ENCODE measurements at places on chromosomes 11 and 22.

- DNase-seq: no peak
Measured at GRCh38 chr11:43986881-43987280, 44.4 kb downstream of the C11orf96 start.

DNA sequence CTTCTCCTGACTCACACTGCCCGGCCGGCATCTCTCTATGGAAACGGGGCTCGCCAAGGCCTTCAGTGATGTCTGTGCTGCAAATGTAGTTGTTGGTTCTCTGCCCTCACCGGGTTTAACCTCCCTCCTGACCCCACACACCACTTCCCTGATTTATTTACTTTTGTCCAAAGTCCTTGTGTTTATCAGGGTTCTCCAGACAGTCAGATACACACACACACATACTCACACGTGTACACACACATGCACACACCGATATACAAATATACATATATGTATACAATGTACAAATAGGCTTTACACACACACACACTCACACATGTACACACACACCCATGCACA is 647.0 kb downstream of the BRD1 start:
- DNase-seq: no peak

DNA sequence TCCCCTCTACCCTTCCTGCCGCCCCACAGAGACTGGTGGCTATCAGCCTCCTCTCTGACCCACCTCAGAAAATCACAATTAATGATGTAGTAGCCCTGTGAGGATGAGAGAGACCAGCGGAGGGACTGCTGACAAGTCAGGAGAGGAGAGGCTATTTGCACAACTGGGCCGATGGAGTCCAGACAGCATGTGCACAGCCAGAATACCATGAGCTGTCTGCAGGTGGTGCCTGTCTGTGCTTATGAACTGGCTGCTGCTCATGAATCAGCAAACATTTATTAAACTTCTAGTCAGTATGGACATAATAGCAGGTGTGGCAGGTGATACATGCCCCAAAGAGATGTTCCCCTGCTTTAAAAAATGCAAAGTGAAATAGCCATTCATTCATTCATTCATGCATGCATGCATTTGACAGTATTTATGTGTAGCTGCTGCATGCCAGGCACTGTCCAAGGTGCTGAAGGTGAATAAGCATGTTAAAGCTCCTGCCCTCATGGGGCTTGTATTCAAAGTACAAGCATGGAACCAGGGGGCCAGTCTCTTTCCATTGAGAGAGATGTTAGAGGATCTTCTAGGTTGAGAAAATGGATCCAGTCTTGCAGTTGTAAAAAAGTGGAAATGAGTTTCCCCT is 141.3 kb downstream of the GRIK4 start:
- no peak for DNase-seq

DNA sequence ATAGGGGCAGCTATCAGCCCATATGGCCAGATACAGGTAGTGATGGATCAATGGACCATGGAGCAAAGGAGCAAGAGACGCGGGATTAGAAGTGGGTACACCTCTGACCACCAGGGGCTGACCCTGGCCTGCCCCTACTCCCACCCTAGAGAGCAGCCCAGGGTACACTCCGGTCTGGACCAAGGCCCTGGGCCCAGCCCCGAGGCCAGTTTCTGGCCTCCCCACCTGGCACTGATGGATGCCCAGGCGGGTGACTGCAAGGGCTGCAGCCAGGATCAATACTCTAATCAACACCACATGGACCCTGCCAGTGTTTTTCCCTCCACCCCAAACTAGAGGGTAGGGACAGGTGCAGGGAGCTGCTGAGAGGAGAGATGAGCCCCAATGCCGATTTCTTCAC is 74.1 kb upstream of the NECTIN1 start:
- no peak for DNase-seq

DNA sequence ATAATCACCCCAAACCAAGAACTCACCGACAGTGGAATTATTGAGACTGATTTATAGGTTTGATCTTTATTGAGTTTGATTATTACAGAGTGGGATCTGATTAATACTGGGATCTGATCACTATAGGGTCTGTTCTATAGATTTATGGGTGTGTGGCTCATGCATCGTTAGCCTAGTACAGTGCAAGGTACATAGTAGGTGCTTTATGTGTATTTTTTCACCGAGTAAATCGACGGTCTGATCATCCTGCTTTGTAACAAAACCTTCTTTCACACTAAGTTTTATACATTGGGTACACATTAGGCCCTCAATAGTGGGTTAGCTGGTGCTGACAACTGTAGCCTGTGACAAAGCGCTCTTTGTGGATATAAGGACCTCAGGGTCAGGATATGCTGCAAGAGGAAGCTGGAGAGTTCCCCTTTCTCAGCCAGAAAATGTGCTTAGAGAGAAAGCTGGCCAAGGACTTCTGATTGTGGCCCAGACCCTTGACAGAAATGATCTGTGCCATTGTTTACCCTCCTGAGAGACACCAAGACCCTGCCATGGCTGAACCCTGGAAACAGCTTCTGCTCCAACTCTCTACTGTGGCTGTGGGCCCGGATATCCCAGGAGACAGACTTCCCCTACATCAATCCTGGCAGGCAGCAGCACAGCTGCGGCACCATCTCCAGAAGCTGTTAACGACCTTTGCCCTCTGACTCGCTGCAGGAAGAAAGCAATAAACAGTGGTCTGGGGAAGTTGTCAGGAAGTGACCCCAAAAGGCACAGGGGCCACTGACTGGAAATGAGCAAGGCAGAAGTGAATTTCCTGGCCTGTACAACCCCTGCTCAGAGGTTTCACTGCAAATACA is 16.1 kb upstream of the TPP1 start:
- DNase-seq: no peak

DNA sequence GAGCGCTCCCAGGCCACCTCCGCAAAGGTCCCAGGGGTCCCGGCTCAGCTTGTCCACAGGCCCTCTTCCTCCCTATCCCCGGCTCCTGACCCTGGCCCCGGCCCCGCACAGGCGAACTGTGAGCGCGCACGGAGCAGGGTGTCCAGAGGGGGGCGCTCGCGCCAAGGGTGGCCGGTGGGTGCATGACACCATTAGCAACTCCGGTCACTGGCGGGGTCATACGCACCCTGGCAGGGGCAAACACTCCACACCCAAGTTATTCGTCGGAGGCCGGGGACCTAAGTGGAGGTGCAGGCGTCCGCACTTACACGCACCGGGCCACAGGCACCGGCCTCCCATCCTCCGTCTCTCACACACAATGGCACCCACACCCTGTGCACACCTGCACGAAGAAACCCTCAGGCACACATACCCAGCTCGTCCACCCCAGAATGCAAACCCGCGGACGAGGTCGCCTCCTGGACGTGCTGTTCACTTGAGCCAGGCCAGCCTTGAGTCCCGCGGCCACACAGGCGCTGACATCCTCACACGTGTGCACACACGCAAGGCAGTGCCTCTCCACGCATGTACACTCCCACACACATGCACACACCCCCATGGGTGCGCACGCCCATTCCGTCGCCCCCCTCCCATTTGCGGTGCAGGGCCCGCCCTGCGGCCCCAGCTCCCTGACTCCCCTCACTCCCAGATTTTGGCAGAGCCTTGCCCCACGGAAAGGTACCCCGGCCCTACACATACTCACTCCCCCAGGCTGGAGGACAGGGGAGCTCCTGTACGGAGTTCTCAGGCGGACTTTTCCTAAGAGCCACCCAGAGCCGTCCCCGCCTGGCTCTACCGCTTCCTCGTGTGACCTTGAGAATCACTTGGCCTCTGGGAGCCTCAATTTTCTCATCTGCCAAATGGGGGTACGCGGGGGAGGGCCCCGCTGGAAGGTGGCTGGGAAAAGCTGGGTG is at the start of gene RASGRP2:
RASGRP2 (minus strand) TSS at position 552 of the 953 bp plus-strand sequence. CDS start 1,276 bp downstream, outside the sequence.
- DNase-seq: peak; percentile 97

- DNase-seq: peak; percentile 77
Measured at GRCh38 chr22:46262449-46263215, 511 bp downstream of the PKDREJ start.

- DNase-seq: no peak
Measured at GRCh38 chr22:29183971-29184848, 21.5 kb upstream of the EMID1 start.

GRCh38 chr22:25942856-25943411 is 200.9 kb downstream of the MYO18B start:
- no peak for DNase-seq

DNA sequence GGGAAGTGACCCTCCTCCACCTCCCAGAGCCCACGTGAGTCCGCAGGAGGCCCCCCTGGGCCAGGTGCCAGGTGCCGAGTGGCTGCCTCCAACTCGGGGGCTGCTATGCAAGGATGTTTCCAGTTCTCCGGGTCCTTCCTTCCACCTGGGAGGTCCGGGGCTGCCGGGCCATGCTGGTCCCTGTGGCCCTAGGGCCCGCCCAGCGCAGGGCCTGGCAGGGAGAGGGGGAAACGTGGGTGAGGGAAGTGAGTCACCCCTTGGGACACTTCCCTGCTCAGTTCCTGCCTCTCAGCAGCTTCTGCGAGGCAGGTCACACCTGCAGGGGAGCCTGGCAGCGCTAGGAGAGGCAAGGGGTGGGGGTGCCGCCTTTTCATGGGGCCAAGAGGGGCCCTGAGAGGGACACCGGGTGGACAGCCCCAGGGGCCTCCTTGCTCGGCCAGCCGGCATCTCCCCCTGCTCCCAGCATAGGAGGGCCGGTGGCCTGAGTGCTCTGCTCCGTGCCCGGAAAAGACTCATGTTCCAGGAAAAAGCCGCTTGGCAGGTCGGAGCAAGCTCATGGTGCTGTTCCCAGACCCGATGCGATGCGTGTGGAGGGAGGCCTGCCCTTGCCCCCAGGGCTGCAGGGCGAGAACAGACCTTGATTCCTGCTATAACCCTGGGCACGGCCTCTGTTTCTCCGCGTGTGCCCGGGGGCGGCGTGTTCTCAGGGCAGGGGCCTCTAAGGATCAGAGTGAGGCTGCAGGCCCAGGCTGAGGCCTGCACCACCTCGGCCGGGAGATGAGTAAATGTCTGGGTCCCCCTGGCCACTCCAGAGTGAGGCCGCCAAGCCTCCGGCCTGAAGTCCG is 30.3 kb upstream of the WNT7B start:
- DNase-seq: no peak

- no peak for DNase-seq
Measured at GRCh38 chr22:29476116-29476515, 3.9 kb upstream of the NEFH start.

DNA sequence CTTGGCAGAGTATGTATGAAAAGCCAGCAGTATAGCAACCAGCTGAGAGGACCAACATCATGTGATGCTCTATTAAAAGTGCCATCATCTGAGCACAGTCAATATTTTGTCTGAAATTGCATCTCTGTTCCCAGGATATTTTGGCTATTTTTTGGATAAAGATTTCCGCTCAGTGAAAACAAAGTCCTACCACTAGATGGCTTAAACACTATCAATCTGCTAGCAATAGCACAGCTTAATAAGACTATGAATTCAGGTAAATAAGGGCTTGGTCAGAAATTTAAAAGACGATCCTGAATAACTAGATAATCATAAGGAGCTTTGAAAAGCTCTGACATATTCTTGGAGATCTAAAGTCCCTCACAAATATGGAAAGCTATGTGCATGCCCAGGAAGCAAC is 74.4 kb downstream of the MS4A13 start:
- DNase-seq: no peak

GRCh38 chr11:74671520-74672196 is 59.6 kb downstream of the CHRDL2 start:
- no peak for DNase-seq

GRCh38 chr11:124674571-124674970 is 867 bp downstream of the SPA17 start:
- no peak for DNase-seq

- no peak for DNase-seq
Measured at GRCh38 chr11:61152816-61153592, 8.2 kb downstream of the VPS37C start.

GRCh38 chr11:125874556-125875124 is 12.8 kb upstream of the HYLS1 start:
- DNase-seq: peak; percentile 85

DNA sequence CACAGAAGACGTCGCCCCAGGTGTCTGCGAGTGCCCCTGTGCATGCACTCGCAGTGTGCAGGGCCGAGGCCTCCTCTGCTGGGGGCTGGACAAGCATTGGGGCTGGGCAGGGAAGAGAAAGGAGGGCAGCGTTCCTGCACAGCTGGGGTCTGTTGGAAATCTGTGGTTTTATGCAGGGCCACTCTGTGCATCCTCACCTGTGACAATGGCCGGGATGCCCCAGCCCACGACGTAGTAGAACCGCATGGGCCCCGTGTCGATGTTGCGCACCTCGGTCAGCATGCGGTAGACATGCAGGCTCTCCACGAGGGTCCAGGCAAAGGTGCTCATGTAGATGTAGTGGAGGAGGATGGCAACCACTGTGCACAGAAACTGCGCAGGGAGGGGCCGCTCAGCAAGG is 37.2 kb downstream of the TRMU start:
- no peak for DNase-seq

DNA sequence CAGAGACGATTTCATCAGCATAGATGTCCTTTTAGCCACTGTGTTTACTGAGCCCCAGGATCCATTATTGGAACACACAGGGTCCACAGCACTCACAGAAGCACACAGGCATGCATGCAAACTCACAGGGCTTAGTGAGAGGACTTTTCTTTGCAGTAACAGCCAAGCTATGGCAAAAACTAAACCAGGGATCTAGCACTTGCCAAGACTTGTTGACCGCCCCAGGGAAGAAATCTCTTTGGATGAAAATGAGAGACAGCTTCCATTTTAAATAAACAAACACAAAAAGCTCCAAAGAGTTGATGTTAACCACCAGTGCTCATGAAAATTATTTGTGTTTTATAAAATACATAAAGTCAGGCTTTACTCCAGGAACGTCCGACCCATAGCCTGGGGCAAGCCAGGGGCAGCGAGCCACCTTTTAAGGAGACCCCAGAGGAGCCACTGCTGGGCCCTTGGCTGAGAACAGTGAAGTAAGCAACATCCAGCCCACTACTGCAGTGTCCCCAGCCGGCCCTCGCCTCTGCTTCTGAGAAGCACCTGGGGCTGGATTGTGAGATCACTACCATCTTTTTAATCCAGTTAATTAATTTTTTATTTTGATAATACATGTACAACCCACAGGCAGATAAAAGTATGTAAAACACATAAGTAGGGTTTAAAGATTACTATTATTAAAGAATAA is 22.0 kb upstream of the TFIP11 start:
- no peak for DNase-seq

Measured in activated CD4-positive, alpha-beta T cell treated with anti-CD3 and anti-CD28 coated beads, Interleukin-2, amount 10 ng/mL, durations not matched to agents 24 days and 14 days (primary cell).